Posterior cingulate gyrus (tissue), 11 donors: ENCODE measurements at places on chromosomes 5 and 9.
A peak's percentile ranks its signal among the peaks of the same experiment; 100 is the strongest.

DNA sequence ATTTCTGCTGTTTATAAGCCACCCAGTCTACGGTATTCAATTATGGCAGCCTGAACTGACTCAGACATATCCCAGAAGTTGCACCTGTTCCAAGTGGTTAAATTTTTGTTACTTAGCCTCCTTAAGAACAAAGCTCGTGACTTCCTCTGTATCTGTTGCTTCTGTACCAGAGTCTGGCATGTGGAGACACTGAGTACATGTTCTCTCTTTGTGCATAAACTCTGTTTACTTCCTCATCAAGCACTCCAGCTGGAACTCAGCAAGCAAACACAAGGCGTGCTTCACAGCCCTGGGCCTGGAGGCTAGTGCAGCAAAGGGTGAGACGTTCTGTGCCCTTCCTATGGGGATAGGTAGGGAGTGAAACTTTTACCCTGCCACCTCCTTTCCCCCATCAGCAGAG is 19.0 kb downstream of the C9orf152 start:
- peak; percentile 23 for DNase-seq

DNA sequence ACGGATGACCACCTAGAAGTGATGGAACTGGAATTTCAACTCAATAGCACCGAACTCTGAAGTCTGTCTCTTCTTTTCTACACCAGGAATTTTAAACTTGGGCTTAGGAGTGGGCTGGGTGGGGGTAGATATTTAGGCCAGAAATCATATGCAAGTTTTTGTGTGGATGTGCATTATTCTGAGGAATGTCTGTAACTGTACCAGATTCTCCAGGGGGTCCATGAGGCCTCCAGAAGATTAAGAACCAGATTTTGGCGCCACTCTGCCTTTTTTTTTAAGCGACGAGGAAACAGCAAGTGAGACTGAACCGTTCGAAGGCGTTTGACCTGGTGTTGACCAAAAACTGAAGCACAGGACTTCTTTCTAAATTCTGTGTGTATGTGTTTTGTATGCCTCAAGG is 88.8 kb upstream of the TTC23L start:
- DNase-seq: no peak

DNA sequence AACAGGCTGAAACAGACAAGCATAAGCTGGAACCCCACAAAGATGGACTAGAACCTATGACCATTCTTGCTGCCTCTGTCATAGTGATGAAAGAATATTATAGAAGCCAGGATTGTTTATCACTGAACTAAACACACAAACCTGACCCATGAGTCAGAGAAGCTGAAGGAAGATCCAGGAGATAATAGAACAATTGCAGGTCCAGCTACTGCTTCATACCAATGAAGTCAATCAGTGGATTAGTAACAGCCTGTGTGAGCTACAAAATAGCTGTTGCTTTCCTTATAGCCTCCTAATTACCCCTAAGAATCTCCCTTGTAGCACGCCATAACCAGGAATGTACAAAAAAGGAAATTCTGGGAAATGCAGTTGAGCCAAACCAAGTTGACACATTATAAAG is 459.9 kb upstream of the ZNF462 start:
- DNase-seq: no peak

GRCh38 chr5:172846677-172847076 is 12.6 kb downstream of the ERGIC1 start:
- no peak for DNase-seq

DNA sequence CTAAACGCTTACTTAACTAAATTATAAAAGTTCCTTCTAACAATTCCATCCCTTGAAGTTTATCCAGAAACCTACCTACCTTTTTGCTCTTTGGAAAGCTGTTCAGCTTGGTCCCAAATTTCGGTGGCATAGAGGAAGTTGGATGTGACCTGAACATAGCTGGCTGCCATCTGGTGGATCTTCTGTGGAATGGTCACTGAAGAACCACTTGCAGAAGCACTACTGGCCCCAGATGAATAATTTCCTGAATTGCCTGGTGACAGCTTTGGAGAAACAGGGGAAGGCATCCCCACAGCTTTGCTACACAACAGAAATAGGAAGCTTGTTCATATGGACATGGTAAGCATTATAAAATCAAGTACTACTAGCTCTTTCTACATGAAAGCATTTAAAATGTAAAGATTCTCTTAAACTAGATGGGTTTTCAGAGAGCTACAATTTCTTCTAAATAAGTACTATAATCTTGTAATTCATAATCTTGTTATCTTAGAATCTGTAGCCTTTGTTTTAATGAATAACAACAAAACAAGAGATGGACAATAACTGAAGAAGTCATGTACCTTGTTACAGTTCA is 9.9 kb downstream of the LEAP2 start:
- DNase-seq: peak; percentile 91

GRCh38 chr5:152086668-152087067 is 162.0 kb upstream of the GLRA1 start:
- DNase-seq: no peak

DNA sequence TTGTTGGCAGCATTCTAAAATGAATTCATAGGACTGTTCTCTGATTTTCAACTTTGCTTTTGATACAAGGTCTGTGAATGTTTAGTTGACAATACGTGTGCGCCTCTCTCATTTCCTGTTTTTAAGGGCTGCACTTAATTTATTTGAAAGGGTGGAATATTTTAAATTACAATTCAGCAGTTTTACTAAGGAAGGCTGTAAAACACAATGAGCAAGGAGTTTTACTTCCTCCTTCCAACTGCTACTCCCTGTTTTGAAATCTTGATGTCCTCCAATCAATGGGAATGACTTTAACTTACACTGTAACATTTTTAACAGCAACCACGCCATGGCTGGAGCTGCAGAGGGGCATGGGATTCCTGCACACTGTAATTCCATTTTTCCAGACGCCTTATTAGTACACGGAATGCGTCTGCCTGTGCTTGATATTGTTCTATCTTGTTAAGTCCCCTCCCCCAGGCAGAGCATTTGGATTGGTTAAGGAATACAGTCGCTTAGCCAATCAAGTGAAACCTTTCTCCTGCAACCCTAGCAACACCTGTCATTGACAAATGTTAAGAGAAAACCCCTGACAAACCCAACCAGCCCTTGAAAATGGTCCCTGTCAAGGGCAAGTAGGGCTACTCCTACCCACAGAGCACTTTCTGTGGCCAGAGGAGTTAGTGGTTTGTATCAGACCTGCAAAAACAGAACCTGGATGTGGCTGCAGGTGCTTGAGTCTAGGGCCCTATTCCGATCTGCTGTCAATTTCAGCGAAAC is 12.5 kb upstream of the ZSWIM6 start:
- DNase-seq: no peak

DNA sequence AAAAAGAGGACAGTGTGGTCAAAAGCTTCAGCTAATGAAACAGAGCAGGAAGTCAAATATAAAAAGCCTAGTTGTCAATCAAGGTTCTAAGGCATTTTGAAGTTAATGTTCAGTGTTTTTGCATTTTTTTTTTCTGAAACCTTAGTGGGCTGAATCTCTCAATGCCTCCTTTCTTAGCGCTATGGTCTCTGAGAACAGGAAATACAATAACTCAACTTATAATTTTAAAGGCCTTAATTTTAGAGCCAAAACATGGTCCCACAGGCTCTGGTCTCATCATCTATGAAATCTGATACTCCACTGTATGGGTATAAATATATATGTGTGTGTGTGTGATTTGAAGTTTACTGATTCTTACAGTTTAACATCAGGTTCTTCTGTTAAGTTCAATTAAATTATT is 63.3 kb upstream of the DPYSL3 start:
- DNase-seq: no peak

DNA sequence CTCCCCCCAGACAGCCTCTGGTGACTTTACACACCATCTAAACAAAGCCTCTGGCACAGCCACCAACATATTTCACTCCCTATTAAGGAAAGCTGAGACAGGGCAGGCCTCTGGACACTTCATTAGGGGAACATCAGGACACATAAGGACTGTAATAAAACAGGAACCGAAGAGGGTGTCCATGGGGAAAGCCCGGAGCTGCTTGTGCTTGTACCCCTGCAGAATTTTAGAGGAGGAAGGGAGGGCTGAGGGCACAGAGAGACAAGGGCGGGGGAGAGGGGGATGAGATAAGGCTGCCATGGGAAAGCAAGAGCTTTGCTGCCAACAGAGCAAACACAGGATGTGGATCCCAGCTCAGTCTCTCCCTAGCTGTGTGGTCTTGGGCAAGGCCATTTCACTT is 138.4 kb downstream of the ASTN2 start:
- DNase-seq: no peak

DNA sequence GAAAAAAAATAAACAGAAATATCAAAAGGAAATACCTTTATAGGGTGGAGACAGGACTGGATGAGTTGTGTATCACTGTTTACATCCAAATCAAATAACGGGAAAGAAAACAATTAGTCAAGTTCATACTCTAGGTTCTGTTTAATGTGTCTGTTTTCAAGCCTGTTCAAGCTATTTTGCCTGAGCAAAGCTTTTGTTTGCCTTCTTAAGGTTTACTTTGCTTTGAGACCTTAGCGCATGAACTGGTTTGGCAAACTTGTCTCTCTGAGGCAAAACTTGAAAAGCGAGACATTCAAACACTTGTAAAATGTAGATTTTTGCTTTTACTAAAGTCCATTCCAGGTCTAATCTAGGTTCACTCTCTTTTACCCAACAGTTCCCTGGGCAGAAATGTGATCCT is 174.1 kb upstream of the RFX3 start:
- no peak for DNase-seq

GRCh38 chr9:76453785-76454184 is 5.2 kb upstream of the GCNT1 start:
- DNase-seq: no peak

DNA sequence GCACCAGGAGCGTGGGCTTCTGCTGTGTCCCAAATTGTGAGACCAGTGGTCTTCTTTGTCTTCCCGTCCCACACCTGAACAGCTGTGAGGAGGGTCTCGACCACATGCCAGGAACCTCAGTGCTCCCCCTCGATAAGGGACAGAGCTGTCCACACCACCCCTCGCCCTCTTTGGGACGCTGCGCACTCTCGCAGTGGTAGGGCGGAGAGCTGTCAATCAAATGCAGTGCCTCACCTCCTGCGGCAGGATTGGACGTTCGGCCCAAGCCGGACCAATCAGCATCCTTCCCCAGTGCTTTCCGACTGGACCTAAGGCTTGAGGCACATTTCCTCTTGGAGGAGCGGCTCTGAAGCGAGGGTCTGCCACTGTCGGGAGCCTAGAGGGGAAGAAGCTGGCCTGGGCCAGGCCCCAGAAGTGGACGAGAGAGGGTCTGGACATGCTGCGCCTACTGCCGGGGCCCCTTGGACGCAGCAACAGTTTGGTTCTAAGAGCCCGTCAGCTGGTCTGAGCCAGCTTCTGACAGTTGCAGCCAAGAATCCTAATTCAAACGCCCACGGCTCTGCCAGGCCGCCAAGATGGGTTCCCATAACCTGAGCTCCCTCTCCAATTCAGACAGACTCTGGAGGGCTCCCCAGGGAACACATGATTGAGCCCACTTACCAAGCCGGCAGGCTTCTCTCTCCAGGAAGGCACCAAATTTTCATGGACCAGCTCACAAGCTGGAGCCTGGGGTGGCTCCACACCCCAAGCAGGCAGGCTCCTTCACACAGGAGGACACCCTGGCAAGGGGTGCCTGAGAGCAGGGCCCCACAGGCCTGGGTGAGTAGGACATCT is 28.1 kb upstream of the ADAMTS2 start:
- DNase-seq: peak; percentile 10

GRCh38 chr5:173902743-173903142 is 14.6 kb downstream of the CPEB4 start:
- DNase-seq: no peak

DNA sequence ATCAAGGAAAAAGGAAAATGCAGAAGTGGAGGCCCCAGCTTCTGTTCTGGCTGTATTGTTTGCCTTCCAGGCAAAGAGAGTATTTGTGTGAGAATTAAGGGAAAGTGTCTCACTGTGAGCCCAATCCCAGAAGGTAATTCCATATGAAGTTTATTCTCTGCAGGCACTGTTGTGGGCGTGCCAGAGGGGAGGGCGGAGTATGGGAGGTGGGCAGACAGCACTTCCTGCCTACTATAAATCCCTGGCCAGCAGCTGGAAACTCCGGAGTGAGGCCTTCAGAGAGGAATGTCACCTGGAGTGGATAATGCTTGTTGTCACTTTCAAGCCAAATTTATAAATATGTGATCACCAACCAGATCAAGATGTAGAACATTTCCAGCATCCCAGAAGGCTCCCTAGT is 209.5 kb downstream of the ARHGAP26 start:
- no peak for DNase-seq

DNA sequence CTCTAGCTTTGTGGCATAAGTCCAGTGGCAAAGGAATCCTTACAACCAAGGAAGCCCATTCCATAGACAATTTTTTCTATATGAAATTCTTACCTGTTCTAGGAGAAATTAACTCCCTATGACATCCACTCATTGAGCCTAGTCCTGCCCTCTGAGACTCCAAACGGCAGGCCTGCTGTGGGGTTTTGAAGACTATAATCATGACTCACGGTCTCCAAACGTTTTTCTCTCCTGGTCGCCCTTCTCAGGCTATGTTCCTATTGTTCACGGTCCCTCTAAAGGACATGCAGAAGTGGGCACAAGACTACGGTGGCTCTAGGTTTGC is 611 bp downstream of the EXOSC3 start:
- no peak for DNase-seq

DNA sequence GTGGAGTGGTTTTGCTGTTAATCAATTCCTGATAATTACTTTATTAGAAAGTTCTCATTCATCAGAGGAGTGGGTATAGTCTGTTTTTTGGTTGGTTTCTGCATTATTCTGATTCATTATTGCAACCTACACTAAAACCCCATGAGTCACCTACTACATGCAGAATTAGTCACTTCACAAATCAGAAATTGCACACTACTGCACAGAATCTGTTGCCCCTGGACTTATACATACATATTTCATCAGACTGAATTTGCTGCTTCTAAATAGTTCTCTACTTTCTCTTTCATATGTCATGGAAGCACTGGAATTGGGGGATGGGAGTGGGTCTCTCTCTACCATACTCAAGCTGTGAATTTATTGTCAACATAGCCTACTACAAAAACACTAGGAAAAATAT is 585.1 kb downstream of the DNAH5 start:
- DNase-seq: no peak

GRCh38 chr9:7592321-7593316 is 207.0 kb downstream of the DMAC1 start:
- no peak for DNase-seq

DNA sequence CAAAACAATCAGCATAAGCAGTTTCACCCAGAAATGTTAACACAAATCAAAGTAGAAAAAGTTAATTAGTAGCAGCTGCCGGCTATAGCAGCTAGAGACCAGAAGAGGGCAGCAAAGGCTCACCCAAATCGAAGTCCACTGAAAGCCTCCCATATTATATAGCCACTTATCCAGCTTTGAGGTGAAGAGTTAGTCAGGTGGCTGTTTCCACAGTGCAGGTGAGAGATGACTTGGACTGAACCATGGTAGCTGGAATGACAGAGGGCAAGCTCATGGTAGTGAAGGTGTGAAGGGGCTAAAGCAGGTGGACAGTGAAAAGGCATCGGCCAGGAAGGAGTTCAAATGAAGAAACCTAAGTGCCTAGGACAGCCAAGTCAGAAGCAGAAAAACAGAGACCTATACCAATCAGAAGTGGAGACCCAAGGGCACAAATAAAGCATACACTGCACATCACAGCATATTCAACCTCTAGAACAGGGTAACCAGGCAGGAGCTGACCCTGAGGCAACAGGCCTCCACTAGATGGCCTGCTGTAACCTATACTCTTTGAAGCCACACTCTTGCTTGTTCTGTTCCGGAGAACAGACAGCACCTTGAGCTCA is 7.2 kb upstream of the RNF38 start:
- no peak for DNase-seq
